Activated naive CD8-positive, alpha-beta T cell treated with anti-CD3 and anti-CD28 coated beads, Interleukin-2, amount 10 ng/mL, durations not matched to agents 7 days and 5 days (primary cell): ENCODE measurements at places on chromosomes 6 and 20. TPM values are rescaled to one million over a fixed set of nuclear protein-coding genes. Genes with fewer than 3 reads are reported as not detected.

GSTA3 gene
- total RNA-seq: not detected

TFAP2C gene
- total RNA-seq: not detected

- DNase-seq: peak; percentile 55
Measured at GRCh38 chr6:138514860-138515540, 15.7 kb upstream of the NHSL1 start.

GRCh38 chr20:38957235-38957876 lies 4.8 kb upstream of the DHX35 start:
- no peak for DNase-seq

- DNase-seq: no peak
Measured at GRCh38 chr6:34598712-34599111, 42.6 kb upstream of the SPDEF start.

DNA sequence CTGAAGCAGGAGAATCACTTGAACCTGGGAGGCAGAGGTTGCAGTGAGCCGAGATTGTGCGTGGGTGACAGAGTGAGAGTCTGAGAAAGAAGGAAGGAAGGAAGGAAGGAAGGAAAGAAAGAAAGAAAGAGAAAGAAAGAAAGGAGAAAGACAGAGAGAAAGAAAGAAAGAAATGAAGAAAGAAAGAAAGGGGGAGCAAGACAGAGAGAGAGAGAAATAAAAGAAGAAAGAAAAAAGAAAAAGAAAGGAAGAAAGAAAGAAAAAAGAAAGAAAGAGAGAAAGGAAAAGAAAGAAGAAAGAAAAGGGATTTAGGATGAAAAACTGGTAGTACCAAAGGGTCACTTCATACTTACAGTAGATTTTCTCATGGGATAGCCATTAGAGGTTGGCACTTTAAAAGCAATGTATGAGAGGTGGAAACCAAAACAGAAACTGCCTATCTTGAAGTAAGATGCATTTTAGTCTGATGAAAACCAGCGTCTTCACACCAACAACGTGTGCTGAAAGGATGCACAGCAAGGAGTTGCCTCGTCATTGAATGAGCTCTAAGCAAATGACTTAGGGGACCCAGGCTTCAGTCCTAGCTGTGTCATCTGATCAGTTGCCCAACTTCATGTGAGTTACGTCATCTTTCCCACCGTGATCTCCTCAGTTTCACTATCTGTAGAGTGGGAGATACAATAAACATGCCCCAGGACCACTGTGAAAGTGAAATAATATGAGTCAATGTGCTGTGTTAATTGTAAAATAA lies 133.9 kb upstream of the NEDD9 start:
- DNase-seq: no peak

DNA sequence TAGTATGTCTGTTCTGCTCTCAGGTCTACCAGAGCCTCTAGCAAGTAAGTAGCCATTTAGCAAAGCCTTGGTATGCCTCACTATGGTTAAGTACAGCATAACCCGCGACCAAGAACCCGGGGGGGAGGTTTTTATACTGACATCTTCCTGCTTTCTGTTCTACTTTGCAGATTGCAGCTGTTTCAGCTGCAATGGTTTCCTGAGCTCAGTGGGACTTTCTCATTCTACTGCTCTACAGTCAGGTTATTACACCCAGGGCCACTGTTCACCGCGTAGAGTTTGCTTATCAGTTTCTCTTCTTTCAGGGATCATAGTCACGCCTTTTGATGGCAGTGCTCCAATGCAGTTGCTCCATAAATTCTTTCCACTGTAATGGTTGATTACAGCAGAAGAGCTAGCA lies 631.3 kb downstream of the TFAP2A start:
- no peak for DNase-seq

DNA sequence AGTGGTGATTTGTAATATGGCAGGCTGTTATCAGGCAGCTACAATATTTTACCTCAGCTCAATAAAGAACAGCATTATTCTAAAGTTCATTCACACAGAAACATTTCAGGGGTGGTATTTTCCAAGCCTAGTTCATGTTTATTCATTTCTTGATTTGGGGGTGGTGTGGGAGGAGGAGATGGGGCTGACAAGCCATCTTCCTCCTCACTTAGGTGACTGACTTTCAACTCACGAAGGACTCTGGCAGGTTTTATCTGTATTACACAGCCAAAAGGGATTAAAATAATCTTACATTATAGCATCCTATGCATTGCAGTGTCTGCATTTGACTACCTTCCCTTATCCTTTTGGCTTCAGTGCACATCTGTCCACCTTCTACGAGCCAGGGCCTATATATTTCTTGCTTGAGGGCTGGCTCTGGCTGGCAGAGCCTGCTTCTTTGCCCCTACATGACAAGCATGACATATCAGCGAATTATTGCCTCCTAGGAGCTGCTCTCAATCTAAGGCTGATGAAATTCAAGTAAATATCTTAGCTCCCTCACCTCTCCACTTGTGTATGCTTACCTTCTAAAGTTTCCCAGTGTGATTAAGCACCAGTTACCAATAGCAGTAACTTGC lies 20.0 kb downstream of the KHDRBS2 start:
- no peak for DNase-seq

- no peak for DNase-seq
Measured at GRCh38 chr6:169161572-169162167, 92.0 kb downstream of the THBS2 start.

DNA sequence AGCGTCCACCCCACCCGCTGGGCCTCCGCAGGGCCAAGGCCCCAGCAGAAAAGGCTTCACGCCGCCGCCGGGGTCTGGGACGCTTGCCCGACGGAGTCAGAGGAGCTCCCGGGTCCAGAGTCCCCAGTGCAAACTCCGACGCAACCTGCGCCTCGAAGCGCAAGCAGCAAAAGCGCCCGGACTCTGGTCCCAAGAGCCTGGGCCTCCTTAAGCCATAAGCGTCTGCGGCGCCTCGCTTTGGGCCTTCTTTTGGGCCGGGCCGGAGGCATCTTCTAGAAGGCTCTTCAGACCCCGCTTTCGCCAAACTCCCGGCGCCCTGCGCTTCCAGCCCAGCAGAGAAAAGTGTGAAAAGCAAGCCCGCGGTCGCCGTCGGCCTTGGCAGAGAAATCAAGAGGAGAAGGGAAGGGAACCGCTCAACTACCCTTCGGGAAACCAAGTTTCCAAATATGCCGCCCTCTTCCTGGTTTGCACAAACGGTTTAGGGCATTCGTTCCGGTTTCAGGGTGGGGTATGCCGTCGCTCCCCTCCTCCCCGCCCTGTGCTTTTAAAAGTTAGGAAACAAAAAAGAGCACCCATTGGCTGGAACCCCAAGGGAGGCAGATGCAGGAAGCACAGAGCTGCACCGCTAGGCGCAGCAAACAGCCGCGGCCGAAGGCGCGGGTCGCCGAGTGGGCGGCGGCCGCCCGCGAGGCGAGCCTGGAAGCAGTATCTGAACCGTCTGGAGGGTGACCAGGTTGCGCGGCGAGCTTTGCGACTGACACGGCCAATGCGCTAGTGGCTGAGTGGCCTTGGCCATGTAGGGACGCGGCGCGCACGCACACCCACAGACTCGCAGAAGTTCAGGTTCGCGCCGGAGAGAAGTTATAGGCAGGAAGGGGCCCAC lies 1.2 kb downstream of the TBX18 start:
- no peak for DNase-seq

- no peak for DNase-seq
Measured at GRCh38 chr6:120410586-120410985, 923.7 kb downstream of the TBC1D32 start.
